ENCODE measurements at places on chromosomes 16 and 17.

DNA sequence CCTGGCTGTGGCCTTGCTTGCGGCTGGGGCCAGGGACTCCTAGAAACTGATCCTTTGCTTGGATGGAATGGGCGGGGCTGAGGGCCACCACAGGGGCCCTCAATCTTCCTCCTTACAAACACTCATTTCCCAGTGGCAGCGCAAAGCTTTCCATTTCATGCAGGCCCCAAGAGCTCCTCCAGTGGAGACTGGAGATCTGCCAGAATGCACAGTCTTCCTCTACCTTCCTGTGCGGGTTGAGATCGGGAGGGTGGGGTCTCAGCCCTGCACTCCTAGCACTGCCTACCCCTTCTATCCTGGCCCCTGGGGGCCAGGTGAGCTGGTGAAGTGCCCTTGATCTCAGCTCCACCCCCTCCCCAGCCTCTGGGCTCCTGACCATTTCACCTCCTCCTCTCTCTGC is 1.7 kb downstream of the NRN1L start:
- DNase-seq: peak; percentile 40

DNA sequence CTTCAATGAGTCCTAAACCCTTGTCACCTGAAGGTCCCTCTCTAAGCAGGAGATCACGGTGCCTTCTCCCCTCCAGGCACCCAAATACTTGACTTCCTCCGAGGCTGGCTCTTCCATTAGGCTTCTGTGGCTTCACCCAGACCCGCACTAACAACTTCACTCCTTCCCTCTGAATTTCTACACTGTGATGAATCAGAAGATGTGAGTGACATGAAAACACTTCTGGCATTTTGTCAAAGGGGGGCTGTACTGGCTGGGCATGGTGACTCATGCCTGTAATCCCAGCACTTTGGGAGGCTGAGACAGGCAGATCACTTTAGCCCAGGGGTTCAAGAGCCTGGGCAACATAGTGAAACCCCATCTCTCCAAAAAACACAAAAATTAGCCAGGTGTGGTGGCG is 72.6 kb upstream of the CNEP1R1 start:
- DNase-seq: no peak

DNA sequence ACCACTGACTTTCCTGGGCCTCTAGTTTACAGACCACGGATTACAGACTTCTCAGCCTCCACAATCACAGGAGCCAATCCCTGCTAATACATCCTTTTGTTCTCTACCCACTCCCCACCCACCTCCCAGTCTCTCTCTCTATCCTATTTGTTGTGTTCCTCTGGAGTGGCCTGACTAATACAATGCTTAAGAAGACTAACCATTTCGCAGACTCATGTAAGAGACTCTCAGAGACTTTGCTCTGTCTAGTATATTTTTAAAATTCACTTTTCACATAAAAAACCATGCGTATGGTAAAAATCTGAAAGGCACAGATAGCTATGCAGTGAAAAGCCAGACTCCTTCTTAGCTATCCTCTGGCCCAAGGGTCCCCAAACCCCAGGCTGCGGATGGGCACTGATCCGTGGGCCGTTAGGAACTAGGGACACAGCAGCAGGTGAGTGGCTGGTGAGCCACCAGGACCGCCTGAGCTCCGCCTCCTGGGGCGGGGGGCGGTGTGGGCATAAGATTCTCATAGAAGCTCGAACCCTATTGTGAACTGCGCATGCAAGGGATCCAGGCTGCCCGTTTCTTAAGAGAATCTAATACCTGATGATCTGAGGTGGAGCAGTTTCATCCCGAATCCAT is 7.6 kb downstream of the PIK3R6 start:
- DNase-seq: no peak

DNA sequence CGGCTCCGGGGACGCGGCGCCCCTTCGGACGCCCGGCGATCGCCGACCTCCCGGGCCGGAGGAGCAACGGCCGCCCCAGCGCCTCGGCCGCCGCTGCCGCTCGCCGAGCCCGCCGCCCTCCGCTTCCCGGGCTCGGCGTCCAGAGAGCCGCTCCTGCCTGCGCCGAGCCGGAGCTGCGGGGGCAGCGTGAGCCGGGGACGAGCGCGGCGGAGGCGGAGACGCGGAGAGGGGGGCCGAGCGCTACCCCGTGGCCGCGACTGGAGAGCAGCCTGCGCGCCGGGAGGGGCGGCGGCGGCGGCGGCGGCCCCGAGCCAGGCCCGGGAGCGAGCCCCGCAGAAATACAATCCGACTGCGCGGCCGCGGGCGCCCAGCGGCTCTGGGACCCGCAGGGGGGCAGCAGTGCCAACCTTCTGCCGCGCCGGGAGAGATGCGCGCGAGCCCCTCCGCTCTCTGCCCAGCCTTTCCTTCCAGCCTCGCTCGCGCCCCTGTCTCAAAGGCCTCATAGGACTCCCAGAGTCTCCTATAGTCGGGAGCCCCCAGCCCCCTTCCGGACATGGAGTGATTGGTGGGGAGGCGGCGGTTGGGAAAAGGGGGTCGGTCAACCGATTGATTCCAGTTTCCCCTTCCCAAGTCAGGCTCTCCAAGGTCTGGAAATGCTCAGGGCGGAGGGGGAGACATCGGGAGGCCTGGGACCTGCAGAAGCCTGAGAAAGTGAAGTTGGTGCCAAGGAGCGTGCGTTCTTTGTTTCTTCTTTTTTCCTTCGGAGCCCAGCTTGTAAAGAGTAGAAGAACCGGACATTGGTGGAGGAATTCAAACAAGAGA is 1.0 kb upstream of the SDK2 start:
- peak; percentile 86 for DNase-seq

DNA sequence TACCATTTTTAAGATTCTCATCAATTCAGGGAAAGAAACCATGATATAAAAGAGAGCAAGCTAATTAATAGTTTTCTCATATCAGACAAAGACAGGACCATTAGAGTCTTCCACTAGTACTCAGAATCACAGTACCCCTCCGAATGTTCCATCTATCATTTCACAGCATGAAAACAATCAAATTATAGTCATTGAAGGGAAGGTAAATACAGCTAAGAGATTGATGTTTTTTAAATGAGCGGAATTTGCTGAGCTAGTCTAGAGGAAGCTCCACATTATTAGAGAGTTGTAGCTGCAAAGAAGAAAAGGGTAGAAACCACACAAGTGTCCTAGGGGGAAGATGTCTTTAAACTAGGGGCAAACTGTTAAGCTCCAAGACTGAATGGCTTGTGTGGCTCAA is 808.9 kb downstream of the CDH11 start:
- DNase-seq: no peak

DNA sequence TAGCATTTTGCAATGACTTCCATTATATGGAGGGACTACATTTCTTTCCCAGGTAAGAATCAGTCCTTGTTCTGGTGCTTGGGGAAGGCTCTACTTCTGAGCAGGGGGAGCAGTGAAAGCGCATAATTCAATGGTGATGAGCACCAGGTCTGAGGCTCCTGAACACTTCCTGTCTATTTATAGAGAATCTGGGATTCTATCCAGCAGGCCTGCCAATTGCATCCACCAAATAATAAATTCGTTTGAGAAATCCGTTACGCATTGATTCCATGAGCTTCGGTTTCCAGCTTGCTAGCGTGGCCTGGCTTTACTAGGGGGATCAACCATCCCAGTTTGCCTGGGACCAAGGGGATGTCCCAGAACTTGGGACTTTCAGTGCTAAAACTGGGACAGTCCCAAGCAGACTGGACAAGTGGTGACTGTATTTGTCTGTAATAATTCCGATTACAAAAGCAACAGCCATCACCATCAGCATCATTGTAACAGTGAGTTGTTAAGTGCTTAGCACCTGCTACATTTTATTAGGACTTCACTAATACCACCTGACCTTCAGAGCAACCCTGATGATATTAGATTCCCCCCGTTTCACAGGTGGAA is 349.9 kb downstream of the MAF start:
- no peak for DNase-seq

- no peak for DNase-seq
Measured at GRCh38 chr16:27429330-27429871, 27.4 kb downstream of the IL21R start.

DNA sequence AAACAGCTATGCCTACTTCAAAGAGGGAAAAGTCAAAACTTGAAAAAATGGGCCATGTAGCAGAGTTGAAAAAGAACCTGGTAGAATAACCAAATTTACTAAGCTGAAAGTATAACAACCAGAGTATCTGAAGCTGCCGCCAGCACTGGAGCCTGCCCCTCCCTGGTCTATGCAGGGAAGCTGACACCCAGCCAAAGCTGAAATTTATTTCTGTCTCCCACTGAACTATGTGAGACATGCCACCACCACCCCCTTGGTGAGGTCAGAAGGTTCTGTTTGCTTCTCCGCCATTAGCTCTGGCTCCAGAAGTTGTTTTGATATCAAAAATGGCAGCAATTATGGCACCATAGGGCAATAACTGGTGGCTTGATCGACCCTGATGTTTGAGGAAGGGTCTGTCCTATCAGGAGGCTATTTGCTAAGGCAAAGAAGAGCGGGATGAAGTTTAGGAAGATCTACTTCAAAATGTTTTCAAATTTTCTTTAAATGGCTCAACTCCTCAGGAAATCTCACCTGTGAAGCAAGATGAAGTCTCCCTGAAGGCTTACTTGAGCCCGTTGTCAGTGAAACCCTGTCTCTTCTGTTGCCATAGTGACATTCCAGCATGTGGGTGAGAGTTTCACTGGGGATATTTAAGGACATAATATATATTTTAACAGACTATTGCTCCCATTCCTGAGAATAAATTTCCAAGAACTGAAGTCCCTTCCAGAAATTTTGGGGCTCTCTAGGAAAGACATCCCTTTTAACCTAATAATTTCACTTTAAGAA is 122.0 kb downstream of the COPRS start:
- DNase-seq: no peak

DNA sequence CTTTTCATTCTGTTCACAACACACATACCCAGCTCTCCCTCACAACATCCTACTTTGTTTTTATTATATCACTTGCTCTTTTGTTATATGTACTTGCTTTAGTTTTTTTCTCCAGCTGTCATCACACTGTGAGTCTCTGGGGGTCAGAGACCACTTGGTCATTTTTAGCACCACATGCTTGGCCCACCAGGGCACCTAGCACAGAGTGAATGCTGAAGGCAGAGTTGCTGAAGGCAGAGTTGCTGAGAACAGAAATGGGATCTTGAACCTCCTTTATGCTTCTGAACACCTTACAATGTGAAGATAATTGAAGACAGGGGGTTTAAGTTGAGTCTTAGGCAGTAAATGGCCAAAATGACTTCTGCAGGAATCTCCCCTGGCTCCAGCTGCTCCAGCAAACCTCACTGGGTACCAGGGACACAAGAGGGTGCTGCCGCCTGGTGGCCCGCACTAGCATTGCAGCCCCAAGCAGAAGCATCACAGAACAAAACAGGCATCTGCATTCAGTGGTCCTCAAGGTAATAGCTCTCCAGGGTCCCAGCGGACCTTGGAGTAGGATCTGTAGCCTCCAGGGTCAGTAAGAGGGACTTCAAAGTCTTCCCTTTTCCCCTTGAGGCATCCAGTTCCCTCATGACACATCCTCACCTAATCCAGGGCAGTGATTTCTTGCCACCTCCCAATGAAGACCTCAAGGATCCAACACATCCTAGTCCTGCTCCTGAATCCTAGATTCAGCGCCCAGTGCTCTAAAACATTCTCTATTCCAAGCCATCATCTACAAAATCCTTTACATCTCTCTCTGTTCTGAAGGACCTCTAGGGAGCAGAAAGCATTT is 1972.6 kb downstream of the TP53TG3F start:
- peak; percentile 35 for DNase-seq

DNA sequence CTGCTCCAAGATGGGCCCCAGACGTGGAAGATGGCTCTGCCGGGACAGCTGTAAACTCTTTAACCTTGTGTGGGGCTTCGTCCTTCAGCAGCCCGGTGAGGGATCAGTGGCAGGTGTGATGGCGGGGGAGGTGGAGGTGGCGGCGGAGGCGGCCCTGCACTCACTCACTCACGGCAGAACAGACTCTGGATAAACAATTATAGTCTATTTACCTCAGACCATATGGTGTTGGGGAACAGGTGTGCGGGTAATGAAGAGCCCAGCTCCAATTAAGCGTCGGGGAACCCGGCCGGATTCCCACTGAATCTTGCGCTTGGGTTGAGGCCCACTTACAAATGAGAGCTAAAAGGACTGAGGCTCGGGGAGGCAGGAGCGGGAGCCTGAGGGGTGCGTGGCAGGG is 104.3 kb upstream of the SDK2 start:
- peak; percentile 93 for DNase-seq

DNA sequence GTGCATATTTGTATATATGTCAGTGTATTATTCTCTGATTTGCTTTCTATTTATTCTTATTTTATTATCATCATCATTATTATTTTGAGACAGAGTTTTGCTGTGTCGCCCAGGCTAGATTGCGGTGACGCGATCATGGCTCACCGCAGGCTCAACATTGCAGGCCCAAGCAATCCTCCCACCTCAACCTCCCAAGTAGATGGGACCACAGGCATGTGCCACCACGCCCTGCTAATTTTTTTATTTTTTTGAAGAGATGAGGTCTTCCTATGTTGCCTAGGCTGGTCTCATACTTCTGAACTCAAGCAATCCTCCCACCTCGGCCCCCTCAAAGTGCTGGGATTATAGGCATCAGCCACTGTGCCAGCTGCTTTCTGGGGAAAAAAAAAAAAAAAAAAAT is 8.4 kb upstream of the ARHGAP17 start:
- DNase-seq: no peak

DNA sequence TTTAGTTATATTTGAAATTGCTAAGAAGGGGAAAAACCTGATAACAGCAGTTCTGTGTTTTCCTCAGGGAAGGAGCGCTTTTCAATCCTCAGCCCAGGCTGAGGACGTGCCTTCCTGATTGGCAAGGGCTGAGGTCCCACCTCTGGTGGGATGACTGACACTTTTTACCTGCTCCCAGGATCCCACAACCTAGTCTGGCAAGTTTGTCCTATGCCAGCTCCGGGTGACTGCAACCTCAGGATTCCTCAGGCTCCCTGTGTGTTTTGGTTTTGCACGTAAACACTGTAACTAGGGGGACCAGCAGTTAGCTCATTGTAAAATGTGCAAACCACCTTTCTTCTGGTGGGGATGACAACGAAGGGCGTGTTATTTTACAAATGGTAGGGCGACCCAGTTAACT is 7.5 kb downstream of the MARCHF10 start:
- DNase-seq: no peak

DNA sequence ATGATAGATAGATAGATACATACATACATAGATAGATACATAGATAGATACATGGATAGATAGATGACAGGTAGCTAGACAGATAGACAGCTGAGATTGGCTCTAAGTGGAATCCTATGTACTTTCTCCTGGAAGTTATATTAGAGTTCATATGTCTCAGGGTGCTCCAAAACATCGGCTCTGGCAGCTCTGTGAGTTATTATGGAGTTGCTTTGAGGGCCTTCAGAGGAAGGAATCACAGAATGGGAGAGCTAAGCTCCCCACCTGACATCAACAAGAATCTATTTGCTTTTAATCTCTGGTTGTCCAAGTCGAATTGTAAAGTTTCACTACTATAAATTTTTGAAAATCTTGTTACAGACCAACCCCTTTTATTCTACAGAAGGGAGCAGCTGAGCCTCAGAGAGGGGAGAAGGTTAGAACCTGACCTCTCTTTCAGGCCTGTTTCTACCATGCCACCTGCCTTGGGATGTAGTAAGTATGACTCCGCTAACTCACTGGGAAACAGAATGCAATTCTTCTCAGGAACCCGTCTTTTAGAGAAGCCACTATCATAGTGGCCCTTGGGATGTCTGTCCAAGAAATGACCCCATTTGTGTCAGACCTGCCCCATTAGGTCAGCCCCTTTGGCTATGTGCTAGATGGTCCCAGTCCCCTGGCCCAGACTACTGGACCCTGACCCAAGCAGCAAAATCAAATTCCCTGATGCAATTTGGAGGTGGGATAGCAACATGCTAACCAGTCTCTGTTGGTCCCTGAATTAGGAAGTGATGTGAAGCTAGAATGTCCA is 18.3 kb downstream of the GP2 start:
- no peak for DNase-seq

Data from NCI-H82 (cell line).